PC-3 (cell line): ENCODE measurements at places on chromosomes 16 and 17. TPM values are rescaled to one million over a fixed set of nuclear protein-coding genes. Genes with fewer than 3 reads are reported as not detected.

GRCh38 chr17:78787444-78787843 lies 5.4 kb upstream of the CYTH1 start:
- no peaks in the 10 kb centered on the region; the same call in 1 of the 2 replicates for H3K36me3 ChIP-seq
- H3K27me3 ChIP-seq, result no peaks in the 10 kb centered on the region
- no peak overlapping the region for H3K4me3 ChIP-seq
- H3K4me1 ChIP-seq, result peaks cover 6% of the 10 kb centered on the region
- no peak overlapping the region for H3K27ac ChIP-seq
- peak; percentile 31 for DNase-seq

- H3K36me3 ChIP-seq, result no peaks in the 10 kb centered on the region
- H3K4me1 ChIP-seq, result no peaks in the 10 kb centered on the region
- H3K4me3 ChIP-seq, result no peak overlapping the region
- no peak for DNase-seq
Observed at GRCh38 chr17:81500047-81500446, 12.6 kb downstream of the ACTG1 start.

DNA sequence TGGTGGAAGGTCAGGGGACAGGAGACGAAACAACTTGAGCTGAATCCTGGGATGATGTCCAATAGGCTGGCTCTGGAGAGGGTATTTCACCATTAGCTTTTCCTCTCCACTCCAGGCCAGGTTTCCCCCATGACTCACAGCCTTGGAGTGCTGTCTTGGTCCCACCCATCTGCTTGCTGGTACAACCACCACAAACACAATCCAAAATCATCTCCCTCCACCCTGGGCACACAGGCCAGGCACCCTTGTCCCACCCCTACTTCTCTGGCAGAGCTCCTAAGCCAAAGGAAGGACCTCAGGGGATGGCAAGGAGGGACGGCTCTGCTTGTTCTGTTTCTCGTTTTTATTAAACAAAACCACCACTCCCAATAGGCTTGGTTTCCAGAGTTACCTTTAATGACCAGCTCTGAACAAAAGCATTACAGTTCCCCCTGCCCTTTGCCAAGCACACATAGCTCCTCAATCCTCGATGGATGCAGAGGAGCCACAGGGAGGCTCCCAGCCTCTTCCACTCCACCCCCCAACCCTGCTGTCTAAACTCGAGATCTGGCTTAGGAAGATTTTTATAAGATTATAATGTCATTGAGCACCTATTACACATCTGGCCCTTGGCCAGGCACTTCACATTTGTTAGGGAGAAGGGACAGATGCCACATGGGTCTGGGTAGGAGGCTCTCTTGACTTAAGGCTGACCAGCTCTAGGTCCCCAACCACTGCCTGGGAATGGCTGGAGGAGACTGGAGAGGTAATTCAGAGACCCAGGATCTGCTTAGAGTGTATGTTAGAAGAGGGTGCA lies 13.3 kb downstream of the CAVIN1 start:
- no peaks in the 10 kb centered on the region for H3K4me1 ChIP-seq
- no peak for DNase-seq
- no peaks in the 10 kb centered on the region for H3K36me3 ChIP-seq
- no peak overlapping the region for H3K27ac ChIP-seq
- H3K27me3 ChIP-seq, result no peaks in the 10 kb centered on the region

DNA sequence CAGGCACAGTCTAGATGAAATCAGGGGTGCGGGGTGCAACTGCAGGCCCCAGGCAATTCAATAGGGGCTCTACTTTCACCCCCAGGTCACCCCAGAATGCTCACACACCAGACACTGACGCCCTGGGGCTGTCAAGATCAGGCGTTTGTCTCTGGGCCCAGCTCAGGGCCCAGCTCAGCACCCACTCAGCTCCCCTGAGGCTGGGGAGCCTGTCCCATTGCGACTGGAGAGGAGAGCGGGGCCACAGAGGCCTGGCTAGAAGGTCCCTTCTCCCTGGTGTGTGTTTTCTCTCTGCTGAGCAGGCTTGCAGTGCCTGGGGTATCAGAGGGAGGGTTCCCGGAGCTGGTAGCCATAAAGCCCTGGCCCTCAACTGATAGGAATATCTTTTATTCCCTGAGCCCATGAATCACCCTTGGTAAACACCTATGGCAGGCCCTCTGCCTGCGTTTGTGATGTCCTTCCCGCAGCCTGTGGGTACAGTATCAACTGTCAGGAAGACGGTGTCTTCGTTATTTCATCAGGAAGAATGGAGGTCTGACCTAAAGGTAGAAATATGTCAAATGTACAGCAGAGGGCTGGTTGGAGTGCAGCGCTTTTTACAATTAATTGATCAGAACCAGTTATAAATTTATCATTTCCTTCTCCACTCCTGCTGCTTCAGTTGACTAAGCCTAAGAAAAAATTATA lies 1.6 kb downstream of the HBA1 start:
- H3K27me3 ChIP-seq, result peaks cover 17% of the 10 kb centered on the region
- no peaks in the 10 kb centered on the region for H3K36me3 ChIP-seq
- H3K4me3 ChIP-seq, result no peak overlapping the region
- DNase-seq, result peak; percentile 25
- no peak overlapping the region for H3K27ac ChIP-seq

- peaks cover 14% of the 10 kb centered on the region for H3K4me1 ChIP-seq
- peak; percentile 48 for DNase-seq
- no peak overlapping the region for H3K4me3 ChIP-seq
- H3K27me3 ChIP-seq, result no peaks in the 10 kb centered on the region
- H3K36me3 ChIP-seq, result no peaks in the 10 kb centered on the region
Observed at GRCh38 chr16:65845466-65846209, 520.9 kb upstream of the CDH5 start.

CLEC18A gene
- total RNA-seq, result 0.22 TPM in 1 of 2 replicates, not detected in the other

DNA sequence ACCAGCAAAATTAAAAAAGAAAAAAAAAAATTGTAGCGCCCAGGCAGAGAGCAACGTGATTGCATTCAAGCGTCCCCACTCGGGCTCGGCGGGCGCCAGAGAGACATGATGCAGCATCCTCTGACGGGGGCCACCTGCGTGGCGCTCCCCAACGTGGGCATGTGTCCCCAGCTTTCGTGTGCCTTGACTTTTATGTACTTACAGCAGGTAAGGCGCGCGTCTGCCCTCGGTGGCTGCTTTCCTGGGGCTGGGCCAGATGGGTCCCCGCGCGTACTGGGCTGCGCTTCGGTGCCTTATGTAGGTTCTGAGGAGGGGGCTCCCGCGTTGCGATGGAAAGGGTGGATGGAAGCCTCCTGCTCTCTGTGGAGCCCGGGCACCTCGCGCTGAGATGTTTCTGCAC lies 28.4 kb upstream of the RBFOX1 start:
- DNase-seq, result no peak
- H3K4me3 ChIP-seq, result no peak overlapping the region
- no peak overlapping the region for H3K27ac ChIP-seq
- H3K27me3 ChIP-seq, result no peaks in the 10 kb centered on the region
- H3K36me3 ChIP-seq, result no peaks in the 10 kb centered on the region

- H3K4me3 ChIP-seq, result peak overlapping the region; percentile 11; the same call in 1 of the 2 replicates
- peaks cover 42% of the 10 kb centered on the region for H3K36me3 ChIP-seq
- peak; percentile 89 for DNase-seq
- peak overlapping the region; percentile 83 for H3K27ac ChIP-seq
- peaks cover 30% of the 10 kb centered on the region for H3K4me1 ChIP-seq
- no peaks in the 10 kb centered on the region for H3K27me3 ChIP-seq
Observed at GRCh38 chr17:4678448-4679026, 25.4 kb downstream of the PELP1 start.

TSPOAP1 gene
- 4.3 and 8.3 TPM in 2 replicates for total RNA-seq

TBC1D3K gene
- not detected in 2 replicates for total RNA-seq

DNA sequence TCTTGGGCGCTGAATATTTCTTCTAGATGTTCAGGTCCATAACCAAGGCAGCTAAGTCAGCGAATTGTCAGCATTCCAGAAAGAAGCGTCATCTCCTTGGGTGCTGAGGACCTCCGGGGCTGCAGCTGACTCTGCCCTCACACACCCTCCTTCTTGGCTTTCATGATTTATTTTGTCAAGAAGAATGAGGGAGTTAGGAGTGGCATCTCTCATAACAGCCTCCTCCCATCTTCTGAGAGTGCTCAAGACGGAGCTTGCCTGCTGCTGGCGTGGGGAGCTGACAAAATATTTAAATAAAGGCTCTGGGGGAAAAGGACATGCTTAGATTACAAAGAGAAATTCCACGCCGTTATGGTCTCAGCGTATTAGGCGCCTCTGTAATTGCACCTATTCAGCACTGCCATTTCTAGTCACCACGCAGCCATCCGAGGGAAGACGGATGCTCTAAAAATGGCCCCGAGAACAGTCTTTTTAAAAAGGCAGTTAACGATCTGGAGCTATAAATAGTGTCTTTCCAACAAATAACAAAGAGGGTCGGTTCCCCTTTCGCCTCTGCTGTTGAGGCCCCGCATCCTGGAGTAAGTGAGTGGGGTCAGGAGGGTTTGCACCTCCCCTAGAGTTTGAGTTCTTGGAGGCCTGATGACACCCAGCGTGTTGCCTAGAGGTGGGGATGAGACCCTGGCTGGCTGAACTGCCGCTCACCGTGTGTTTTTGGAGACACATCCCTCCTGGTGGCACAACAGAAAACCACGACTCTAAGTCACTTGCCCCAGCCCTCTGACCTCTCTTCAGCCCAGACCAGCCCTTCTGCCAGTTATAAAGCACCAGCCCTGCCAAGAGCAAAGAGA lies 187.0 kb downstream of the CCDC182 start:
- H3K36me3 ChIP-seq, result no peaks in the 10 kb centered on the region
- peaks cover 17% of the 10 kb centered on the region for H3K4me1 ChIP-seq
- no peak overlapping the region for H3K4me3 ChIP-seq
- no peak overlapping the region for H3K27ac ChIP-seq

- no peak for DNase-seq
- 0 out of 2 replicates have a peak, but pooled peaks cover 8% of the 10 kb centered on the region for H3K4me1 ChIP-seq
- H3K27me3 ChIP-seq, result no peaks in the 10 kb centered on the region
- H3K27ac ChIP-seq, result no peak overlapping the region
- no peak overlapping the region for H3K4me3 ChIP-seq
Observed at GRCh38 chr17:57624386-57624785, 120.7 kb downstream of the CCDC182 start.

DNA sequence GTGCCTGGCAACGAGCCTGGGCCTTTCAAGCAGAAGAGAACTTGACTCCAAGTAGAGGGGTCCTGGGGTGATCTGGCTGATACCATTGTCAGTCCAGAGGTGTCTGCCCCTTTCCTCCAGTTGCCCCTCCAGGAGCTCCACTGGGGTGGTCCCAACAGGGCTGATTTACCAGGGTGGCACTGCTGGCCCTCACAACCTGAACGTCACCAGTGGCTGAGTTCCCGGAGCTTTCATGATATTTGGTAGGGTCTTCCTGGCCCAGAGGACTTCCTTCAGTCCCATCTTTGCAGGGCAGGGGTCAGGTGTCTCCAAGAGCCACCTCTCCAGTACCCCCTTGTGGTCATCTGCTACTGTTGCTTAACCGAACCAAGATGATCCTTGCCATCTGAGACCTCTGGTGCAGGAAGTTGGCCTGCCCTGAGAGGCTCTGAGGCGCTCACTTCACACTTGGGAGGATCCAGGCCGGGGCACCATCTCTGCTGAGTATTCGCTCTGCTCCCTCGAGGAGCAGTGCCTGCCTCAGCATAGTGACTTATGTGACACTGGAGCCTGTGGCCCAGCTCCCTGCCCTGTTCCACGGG lies 3.5 kb downstream of the LIMD2 start:
- H3K4me1 ChIP-seq, result peaks cover 7% of the 10 kb centered on the region; the same call in 1 of the 2 replicates
- peaks cover 5% of the 10 kb centered on the region; the same call in 1 of the 2 replicates for H3K36me3 ChIP-seq
- peak; percentile 55 for DNase-seq
- H3K27ac ChIP-seq, result no peak overlapping the region
- H3K4me3 ChIP-seq, result no peak overlapping the region

ACSM3 gene
- 4.0 and 5.2 TPM in 2 replicates for total RNA-seq

AANAT gene
- not detected in 2 replicates for total RNA-seq

GRCh38 chr17:72126575-72127486 lies 6.0 kb downstream of the SOX9 start:
- no peak overlapping the region for H3K4me3 ChIP-seq
- peaks cover 39% of the 10 kb centered on the region for H3K4me1 ChIP-seq
- peaks cover 30% of the 10 kb centered on the region for H3K36me3 ChIP-seq
- H3K27ac ChIP-seq, result peak overlapping the region; percentile 66

- H3K27ac ChIP-seq, result no peak overlapping the region
- H3K27me3 ChIP-seq, result no peaks in the 10 kb centered on the region
- no peaks in the 10 kb centered on the region for H3K36me3 ChIP-seq
- H3K4me3 ChIP-seq, result no peak overlapping the region
Observed at GRCh38 chr16:34050787-34051320, 591.4 kb downstream of the TP53TG3F start.

- DNase-seq, result peak; percentile 53
- H3K36me3 ChIP-seq, result no peaks in the 10 kb centered on the region
- H3K27me3 ChIP-seq, result no peaks in the 10 kb centered on the region
- H3K4me3 ChIP-seq, result no peak overlapping the region
- H3K4me1 ChIP-seq, result peaks cover 9% of the 10 kb centered on the region
Observed at GRCh38 chr16:75351183-75351582, 82.1 kb downstream of the CFDP1 start.

DNA sequence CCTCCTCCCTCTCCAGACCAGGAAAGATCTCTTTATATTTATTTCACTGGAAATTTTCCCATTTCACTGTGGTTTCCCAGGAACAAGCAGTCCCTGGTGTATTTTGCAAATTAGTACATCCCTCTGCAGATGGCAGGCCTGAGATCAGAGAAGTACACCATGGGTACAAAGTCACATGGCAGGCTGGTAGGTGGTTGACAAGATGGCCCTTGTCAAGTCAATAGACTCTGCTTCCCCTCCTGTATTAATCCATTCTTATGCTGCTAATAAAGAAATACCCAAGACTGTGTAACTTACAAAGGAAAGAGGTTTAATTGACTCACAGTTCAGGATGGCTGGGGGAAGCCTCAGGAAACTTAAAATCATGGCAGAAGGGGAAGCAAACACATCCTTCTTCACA lies 51.6 kb upstream of the KSR1 start:
- no peaks in the 10 kb centered on the region for H3K36me3 ChIP-seq
- no peak overlapping the region for H3K4me3 ChIP-seq
- H3K4me1 ChIP-seq, result no peaks in the 10 kb centered on the region
- H3K27ac ChIP-seq, result no peak overlapping the region
